ENCODE measurements at places on chromosomes 12 and 14.

GRCh38 chr14:32697114-32697513, 241.6 kb upstream of the NPAS3 start:
- DNase-seq: no peak

DNA sequence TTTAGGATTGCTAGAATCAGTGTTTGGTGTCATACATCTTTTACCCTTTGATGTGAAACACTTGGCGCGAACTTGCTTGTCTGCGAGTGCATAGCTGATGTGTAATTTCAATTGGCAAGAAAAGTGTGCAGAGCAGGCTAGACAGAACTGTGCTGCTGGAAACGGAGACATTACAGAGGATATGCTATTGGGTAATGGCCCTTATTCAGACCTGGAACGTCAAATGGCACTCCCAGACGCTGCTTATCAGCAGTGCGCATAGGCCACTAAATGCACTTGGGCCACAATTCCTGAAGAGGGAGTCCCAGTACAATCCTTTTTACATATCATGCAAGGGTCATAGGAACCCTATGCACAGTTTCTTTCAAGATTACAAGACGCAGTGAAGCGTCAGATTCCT, 15.7 kb upstream of the SLC10A1 start:
- DNase-seq: no peak

GRCh38 chr14:24369907-24370687, 2.1 kb downstream of the NFATC4 start:
- DNase-seq: no peak

- DNase-seq: no peak
Measured at GRCh38 chr12:132604151-132604618, 6.2 kb downstream of the LRCOL1 start.

DNA sequence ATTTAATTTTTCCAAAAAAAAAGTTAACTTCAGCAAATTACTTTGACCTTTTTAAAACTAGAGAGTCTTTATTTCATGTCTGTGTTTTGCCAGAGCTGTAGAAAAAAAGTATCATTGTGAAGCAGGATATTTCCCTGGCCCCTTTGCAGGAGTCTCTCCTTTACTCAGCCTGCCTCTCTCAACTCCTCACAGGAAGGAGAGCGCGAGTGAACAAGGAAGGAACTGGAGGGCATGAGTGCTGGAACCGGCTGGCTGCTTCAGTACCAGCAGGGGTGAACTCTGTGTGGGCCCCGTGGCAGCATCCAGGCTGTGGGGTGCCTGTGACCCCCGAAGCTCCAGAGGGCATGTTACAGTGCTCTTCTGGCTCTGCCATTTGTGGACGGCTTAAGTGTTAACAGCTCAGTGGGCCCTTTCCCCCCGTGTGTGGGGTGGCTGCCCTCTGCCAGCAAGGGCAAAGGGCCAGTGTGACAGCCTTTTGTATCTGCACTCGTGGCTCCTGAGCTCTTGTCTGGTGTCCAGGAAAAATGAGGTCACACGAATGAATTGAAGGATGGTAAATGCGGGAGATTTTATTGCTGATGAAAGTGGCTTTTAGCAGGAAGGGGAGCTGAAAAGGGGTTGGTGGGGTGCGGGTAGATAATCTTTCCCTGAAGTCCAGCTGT, 76.6 kb upstream of the KCNH3 start:
- no peak for DNase-seq

DNA sequence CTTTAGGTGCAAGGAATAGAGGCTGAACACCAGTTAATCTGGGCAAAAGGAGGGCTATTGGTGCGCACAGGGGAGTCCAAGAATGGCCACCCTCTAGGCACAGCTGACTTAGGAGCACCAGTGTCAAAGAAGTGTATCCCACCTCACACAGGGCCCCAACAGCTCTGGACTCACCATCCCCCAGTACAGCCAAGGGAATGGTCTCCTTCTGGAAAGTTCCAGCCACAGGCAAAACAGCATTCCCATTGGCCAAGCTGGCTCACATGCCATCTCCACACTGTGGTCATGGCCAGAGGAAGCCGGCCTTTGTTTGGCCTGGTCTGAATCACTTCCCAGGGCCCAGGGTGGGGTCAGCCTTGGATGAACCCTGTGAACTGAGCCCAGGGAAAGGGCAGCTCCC, 120.1 kb downstream of the DICER1 start:
- DNase-seq: no peak

GRCh38 chr12:81143057-81143456, 65.2 kb downstream of the ACSS3 start:
- DNase-seq: peak; percentile 7

DNA sequence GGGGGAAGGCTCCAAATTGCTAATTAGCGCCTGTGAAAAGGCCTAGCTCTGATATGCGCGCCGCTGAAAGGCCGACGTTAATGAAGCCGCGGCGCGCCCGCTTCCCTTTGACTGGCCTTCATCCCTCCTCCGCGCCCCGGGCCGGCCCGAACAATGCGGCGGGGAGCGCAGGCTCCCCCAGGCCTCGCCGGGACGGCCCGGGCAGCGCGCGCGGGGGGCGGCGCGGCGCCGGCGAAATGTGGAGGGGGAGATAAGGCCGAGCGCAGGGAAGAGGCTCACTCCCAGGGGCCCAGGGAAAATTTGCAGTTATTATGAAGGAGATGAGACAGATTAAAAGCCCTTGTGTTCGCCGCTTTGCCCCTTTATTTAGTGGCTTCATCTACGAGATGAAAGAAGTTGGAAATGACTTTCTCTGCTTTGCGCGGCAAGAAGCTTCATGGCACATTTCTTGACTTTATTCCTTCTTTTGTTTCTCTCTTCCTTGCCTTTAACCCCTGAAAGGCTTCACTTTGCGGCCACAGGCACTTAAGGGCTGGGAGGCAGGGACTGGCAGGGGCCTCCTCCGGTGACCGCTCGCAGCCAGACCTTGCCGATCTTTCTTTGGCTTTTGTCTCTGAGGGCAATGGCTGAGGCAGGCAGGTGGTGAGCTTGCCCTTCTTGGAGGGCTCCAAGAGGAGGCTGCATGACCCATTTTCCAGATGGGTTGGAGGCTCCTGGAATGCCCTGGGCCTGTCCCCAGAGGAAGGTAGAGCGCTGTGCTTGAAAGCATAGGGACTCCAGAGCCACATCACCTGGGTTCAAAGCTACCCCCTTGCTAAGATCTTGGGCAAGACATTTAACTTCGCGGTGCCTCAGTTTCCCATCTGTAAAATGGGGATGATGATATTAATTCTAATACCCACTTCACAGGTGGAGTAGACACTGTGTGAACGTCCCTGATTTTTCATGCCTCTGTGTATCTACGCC, 12.7 kb upstream of the GPATCH2L start:
- DNase-seq: no peak

DNA sequence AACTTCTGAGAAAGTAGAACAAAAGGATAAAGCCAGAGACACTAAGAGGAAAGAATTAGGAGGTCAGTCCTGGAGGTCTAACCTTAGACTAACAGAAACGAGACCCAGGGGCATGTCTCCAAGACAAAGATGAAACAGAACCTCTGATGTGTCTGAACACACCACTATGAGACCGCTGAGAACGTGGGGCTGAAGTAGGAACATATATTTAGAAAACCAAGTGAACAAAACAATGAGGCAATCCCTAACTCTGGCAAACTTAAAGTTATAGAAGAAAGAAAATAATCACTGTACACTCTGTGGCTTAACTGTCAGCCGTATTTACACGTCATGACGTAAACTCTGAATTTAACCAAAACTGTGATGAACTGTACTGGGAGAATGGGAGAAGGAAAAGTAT, 17.9 kb downstream of the KCTD10 start:
- DNase-seq: peak; percentile 57
